ENCODE measurements at places on chromosomes 7 and 10. TPM values are rescaled to one million over a fixed set of nuclear protein-coding genes. Genes with fewer than 3 reads are reported as not detected.
A peak's percentile ranks its signal among the peaks of the same experiment; 100 is the strongest.

GRCh38 chr7:63112764-63113712 lies 885.6 kb upstream of the ZNF722 start:
- H3K36me3 ChIP-seq: no peaks in the 10 kb centered on the region
- H3K27me3 ChIP-seq: no peaks in the 10 kb centered on the region
- H3K27ac ChIP-seq: no peak overlapping the region
- H3K4me3 ChIP-seq: no peak overlapping the region

The SYT15 gene
- 0.77 TPM for total RNA-seq

GRCh38 chr7:30421647-30422196 lies 56.9 kb downstream of the NOD1 start:
- no peak overlapping the region for H3K4me3 ChIP-seq
- H3K4me1 ChIP-seq: no peaks in the 10 kb centered on the region
- H3K27ac ChIP-seq: no peak overlapping the region
- DNase-seq: no peak

DNA sequence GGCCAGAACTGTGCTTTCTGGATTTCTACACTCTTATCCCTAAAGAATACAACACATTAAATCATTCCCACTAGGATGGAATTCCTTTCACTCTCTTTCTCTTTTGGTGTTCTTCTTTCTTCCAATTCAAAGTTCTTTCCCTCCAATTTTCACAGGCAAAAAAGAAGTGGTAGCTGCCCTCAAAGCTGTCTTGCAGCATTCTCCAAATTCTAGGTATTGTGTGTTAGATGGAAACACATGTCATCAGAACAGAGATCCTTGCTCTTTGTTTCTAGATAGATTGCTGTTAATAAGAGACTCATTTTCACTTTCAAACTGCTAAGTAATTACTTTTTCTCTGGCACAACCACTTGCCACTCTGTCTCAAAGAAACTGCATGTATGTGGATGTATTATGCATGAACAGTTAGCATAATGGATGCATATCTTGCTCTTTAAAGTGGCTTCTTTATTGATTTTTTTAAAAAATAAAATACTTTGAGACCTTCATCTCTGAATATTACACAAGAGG lies 31.0 kb downstream of the SHTN1 start:
- no peaks in the 10 kb centered on the region for H3K27me3 ChIP-seq
- DNase-seq: no peak
- no peak overlapping the region for H3K27ac ChIP-seq
- H3K4me1 ChIP-seq: no peaks in the 10 kb centered on the region
- H3K4me3 ChIP-seq: no peak overlapping the region

The C10orf53 gene
- not detected for total RNA-seq

DNA sequence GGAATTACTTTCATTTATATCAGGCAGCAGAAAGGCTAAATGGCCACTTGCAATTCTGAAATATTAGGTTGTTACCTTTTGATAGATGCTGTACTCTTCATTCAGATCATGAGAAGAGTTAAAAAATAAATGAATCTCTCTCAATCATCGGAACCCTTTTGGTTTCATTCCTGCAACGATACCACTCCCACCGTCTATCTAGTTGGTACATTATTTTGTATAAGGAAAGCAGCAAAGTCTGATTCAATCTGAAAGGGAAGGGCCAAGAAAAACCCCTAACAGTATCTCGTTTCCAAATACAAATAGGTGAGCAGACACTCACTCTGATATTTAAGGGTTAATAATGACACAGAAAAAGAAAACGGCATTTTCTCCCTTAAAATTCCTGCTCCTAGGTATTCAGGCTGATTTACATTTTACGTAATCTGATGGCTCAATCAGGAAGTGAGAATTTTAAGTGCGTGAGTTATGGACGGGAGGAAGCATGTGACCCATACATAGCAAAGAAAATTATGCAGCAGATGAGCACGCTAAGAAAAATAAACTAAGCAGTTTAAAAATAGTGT lies 209.4 kb upstream of the KLF14 start:
- DNase-seq: no peak
- peaks cover 42% of the 10 kb centered on the region for H3K4me1 ChIP-seq
- H3K27ac ChIP-seq: peak overlapping the region; percentile 82
- H3K27me3 ChIP-seq: no peaks in the 10 kb centered on the region
- peak overlapping the region; percentile 64 for H3K4me3 ChIP-seq

The PKD2L1 gene
- not detected for total RNA-seq

DNA sequence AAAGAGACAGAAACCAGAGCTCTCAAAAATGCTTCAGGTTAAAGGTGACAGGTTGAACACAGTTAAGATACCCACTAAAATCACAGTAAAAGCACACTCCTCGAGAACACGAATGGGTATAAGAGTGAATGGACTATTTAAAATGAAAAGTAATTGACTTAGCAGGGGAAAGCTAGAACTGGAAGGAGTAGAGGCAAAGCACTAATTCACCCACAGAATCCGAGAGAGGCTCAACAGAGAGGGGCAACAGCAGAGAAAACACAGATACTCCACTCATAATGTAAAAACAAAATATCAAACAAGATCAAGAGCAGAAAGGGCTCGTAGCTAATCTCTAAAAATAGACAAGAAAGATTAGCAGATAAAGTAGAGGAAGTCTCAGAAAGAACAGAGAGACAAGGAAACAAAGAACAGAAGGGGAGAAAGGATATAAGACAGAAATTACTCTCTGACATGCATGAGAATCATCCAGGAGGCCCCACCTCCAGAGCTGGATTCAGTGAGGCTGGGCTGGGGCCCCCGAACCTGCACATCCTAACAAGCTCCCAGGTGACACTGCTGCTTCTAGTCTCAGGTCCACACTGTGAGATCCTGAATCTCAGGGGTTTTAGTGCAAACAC lies 117.6 kb downstream of the GALNT11 start:
- H3K4me1 ChIP-seq: peaks cover 43% of the 10 kb centered on the region
- peak overlapping the region; percentile 70 for H3K27ac ChIP-seq
- no peaks in the 10 kb centered on the region for H3K27me3 ChIP-seq
- DNase-seq: no peak
- H3K36me3 ChIP-seq: peaks cover 50% of the 10 kb centered on the region

The H2BK1 gene
- total RNA-seq: not detected

GRCh38 chr10:120832106-120832505 lies 19.1 kb upstream of the WDR11 start:
- H3K4me1 ChIP-seq: no peaks in the 10 kb centered on the region
- no peaks in the 10 kb centered on the region for H3K27me3 ChIP-seq
- no peaks in the 10 kb centered on the region for H3K36me3 ChIP-seq

The OR2A5 gene
- not detected for total RNA-seq

- H3K4me3 ChIP-seq: no peak overlapping the region
- H3K36me3 ChIP-seq: no peaks in the 10 kb centered on the region
- H3K4me1 ChIP-seq: no peaks in the 10 kb centered on the region
- H3K27me3 ChIP-seq: peaks cover 2% of the 10 kb centered on the region
Observed at GRCh38 chr10:122637376-122637775, 62.3 kb downstream of the C10orf120 start.

GRCh38 chr7:97859606-97860204 lies 12.5 kb downstream of the ASNS start:
- no peak for DNase-seq
- H3K27me3 ChIP-seq: no peaks in the 10 kb centered on the region
- no peaks in the 10 kb centered on the region for H3K4me1 ChIP-seq
- H3K4me3 ChIP-seq: no peak overlapping the region
- peaks cover 41% of the 10 kb centered on the region for H3K36me3 ChIP-seq

DNA sequence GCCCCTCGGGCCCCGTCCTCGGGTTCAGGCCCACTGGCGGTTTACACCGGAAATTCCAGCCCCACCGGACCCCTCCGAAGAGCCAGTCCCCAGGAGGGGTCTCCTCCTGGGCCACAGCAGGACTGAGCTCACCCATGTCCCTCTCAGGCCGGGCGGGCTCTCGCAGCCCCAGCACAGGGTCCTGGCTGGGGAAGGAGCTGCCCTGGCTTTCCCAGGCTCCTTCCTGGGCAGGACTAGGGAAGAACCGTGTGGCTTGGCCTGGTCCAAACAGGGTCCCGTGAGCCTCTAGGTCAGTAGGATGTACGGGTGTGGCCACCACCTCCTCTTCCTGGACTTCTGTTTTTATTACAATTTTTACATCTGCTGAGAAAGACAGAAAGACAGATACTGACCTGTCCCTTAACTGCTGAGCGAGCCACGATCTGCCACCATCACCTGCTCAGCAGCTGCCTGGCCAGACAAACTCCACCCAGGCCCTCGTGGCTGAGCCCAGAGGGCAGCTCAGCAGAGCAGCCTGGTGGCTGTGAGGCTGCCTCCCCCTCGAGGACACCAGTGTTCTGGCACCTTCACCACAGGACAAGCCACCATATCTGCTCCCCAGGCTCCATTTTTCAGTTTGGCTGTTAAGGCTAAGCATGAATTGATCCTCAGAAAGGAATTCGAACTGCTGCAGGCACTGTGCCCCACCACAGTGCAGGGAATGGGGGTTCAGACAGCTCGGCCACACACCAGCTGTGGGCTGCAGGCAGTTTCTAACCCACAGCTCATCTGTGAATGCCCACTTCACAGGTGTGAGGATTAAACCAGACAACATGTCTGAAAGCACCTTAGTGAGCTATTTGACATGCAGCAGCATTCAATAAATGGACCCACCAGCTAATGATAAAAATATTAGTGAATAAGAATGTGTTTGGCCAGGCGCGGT lies 14.5 kb upstream of the ZNF777 start:
- H3K27ac ChIP-seq: no peak overlapping the region
- no peaks in the 10 kb centered on the region for H3K27me3 ChIP-seq
- H3K4me1 ChIP-seq: no peaks in the 10 kb centered on the region
- H3K36me3 ChIP-seq: peaks cover 61% of the 10 kb centered on the region

GRCh38 chr7:37421861-37422500 lies 26.7 kb downstream of the ELMO1 start:
- H3K36me3 ChIP-seq: peaks cover 6% of the 10 kb centered on the region
- H3K4me3 ChIP-seq: no peak overlapping the region
- H3K4me1 ChIP-seq: peaks cover 12% of the 10 kb centered on the region
- no peak overlapping the region for H3K27ac ChIP-seq
- no peak for DNase-seq

DNA sequence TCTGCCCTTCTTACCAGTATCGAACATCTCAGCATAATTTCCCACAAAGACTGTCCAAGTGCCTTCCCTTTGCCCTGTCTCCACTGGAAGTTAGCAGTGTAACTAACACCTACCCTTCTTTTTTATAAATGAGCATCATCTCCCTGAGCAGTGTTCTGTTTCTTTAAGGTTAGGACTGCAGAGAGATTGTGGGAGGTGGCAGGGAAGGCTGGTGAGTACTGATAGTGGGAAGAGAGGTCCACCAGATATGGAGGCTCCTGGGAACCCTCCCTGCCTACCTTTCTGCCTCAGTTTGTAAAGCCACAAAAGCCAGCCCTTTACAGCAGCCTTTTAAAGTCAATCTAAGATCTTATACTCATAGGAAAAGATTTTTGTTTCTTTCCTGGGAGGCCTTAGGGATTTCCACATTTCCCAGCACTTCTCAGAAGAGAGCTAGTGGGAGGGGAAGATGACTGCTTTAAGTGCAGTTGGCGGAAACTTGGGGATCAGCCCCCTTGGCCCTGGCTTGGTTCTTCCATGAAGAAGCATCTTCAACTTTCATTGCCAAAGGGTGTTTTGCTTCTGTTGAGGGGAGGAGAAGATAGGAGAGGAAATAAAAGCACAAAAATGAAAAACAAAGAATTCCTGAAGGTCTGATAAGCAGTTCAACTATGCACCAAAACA lies 36.6 kb upstream of the CALD1 start:
- no peaks in the 10 kb centered on the region for H3K27me3 ChIP-seq
- no peaks in the 10 kb centered on the region for H3K36me3 ChIP-seq
- no peak overlapping the region for H3K4me3 ChIP-seq
- H3K27ac ChIP-seq: no peak overlapping the region
- H3K4me1 ChIP-seq: no peaks in the 10 kb centered on the region

The GIMAP7 gene
- 50.7 TPM for total RNA-seq

DNA sequence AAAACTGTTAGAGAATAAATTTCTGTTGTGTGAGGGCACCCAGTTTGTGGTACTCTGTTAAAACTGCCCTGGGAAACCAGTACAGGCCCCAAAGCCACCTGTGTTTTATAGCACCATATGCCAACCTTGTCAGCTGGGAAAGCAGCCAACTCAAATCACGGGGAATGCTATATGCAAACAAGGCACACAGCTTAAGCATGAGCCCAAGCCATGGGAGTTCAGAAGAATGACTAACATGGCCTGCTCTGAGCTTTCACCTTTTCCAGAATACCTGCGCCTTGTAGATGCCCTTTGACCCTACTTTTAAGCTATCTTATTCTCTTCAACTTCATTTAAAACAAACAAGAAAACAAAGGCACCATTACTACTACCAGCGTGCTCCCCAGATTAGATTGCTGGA lies 5.5 kb upstream of the SLC25A13 start:
- no peak for DNase-seq
- peaks cover under 1% of the 10 kb centered on the region for H3K4me1 ChIP-seq
- no peak overlapping the region for H3K4me3 ChIP-seq
- H3K27ac ChIP-seq: no peak overlapping the region
- H3K36me3 ChIP-seq: no peaks in the 10 kb centered on the region
- no peaks in the 10 kb centered on the region for H3K27me3 ChIP-seq

GRCh38 chr10:34031400-34031799 lies 696.9 kb upstream of the NRP1 start:
- no peaks in the 10 kb centered on the region for H3K4me1 ChIP-seq
- DNase-seq: no peak
- H3K4me3 ChIP-seq: no peak overlapping the region
- no peak overlapping the region for H3K27ac ChIP-seq
- no peaks in the 10 kb centered on the region for H3K27me3 ChIP-seq

DNA sequence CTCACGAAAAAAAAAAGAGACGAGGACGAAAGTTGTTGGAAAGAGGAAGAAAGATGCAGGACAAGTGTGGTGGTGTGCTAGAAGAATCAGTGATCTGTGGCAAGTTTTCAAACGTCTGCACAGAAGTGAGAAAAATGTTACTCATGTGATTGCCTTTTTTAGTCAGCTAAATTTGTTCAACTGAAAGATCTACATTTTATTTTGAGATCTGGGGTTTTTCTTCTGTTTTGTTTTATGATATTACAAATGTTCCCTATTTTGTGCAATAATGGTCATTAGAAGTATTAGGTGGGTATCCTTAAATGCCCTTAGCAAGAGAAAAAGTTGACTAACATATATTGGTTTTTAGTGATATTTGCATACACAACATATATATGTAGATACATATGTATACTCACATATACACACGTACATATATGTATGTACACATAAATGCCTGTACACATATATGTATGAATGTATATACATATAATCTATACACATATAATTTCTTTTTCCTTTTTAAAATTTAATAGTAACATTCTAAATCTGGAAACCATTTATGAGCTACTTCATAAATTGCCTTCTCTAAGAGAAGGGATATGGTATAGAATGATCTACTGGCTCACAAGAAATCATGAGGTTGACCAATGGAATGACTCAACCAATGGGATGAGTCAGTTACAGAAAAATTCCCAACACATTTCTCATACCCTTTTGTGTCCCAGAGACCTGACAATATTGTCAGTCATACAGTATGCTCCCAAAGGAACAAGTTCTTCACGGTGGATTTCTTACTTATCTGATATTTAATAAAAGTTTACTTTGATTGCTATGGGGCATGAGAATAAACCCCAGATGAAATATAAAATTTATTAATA lies 38.4 kb downstream of the SLC39A12 start:
- no peaks in the 10 kb centered on the region for H3K27me3 ChIP-seq
- H3K4me3 ChIP-seq: no peak overlapping the region
- H3K36me3 ChIP-seq: no peaks in the 10 kb centered on the region
- no peaks in the 10 kb centered on the region for H3K4me1 ChIP-seq
- H3K27ac ChIP-seq: no peak overlapping the region

Data from CD4-positive, alpha-beta T cell (primary cell).